ENCODE measurements at places on chromosomes 3 and 15.

GRCh38 chr3:57141719-57142410 is 23.3 kb downstream of the IL17RD start:
- DNase-seq, result no peak

DNA sequence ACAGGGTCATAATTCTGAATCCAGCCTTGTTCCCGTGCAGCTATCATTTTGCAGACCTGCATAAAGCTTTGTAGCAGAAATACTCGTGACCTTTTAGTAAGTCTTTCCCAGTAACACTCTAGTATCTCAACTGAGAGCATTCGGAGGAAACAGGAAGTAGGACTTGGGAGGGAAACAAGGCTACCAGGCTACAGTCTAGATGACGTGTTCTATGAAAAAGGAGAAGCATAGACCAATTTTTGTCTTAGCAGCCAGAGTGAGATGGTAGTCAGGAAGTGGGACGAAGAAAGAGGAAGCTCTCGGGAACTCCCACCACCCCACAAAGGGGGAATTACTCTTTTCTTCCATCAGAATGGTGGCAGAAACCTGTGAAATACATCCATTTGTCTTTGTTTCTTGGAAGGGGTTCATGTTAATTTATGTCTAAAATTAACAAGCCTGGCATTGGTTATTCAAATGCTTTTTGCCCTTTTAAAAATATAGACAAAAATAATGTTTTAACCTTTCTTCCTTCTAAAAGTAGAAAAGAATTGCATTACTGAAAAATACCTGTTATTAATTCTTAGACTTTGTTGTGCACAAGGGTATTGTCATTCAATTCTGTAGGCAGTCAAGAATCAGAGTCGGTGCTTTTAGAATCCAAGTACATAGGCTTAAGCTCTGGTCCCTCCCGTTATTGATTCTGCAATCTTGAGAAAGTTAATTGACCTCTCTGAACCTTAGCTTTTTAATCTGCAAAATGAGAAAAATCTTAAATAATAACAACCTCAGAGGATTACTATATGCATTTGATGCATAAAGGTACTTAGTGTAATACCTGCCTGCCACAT is 1.6 kb upstream of the SUCNR1 start:
- no peak for DNase-seq

GRCh38 chr3:49414753-49415152 is 2.5 kb downstream of the TCTA start:
- DNase-seq, result no peak

DNA sequence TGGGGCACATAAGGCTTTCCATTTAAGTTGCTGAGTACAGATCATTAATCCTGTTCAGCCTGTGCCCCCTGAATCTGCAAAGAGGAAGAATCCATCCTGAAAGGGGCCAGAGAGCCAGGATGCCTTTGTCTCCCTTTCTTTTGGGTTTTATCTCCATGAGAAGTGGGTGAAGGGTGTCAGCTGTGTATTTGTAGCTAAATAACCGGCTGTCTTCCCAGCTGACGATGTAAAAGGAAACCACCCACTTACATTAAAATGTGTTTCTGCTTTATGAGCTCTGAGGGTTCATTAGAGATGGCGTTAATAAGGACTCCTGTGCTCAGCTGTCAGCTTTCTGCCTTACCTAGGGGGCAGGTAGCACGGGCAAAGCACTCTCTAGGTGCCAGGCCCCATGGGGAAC is 83.4 kb downstream of the SLCO3A1 start:
- DNase-seq, result no peak

- DNase-seq, result no peak
Observed at GRCh38 chr3:104781112-104781511, 585.6 kb upstream of the ALCAM start.

DNA sequence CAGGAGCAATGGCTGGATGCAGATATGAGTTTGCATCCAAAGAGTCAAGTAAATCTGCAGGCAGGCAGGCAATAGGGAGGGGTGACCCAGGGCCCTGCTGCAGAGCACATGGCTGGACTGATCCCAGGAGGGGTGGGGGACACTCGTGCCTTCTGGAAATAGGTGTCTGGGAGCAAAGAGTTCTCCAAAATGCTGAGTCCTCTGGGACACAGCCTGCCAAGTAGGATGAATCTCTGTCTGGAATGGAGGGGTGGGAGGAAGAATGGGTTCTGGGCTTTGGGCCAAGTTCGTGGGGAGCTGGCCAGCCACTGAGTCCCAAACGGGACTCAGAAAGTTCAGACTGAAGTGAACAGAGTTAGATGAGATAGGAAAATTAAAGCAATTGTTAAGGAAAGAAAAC is 214.5 kb downstream of the MTHFS start:
- DNase-seq, result no peak

- DNase-seq, result no peak
Observed at GRCh38 chr3:11903447-11903846, 56.8 kb upstream of the TAMM41 start.

Data from activated CD8-positive, alpha-beta memory T cell treated with anti-CD3 and anti-CD28 coated beads for 24 hours (primary cell).